Aorta (tissue), 5 donors: ENCODE measurements at places on chromosomes 7 and 10. TPM values are rescaled to one million over a fixed set of nuclear protein-coding genes. Genes with fewer than 3 reads are reported as not detected.

GRCh38 chr10:9301554-9301953 is 1247.1 kb downstream of the GATA3 start:
- DNase-seq: no peak

GRCh38 chr10:1603181-1603580 is 134.1 kb downstream of the ADARB2 start:
- no peak for DNase-seq

DNA sequence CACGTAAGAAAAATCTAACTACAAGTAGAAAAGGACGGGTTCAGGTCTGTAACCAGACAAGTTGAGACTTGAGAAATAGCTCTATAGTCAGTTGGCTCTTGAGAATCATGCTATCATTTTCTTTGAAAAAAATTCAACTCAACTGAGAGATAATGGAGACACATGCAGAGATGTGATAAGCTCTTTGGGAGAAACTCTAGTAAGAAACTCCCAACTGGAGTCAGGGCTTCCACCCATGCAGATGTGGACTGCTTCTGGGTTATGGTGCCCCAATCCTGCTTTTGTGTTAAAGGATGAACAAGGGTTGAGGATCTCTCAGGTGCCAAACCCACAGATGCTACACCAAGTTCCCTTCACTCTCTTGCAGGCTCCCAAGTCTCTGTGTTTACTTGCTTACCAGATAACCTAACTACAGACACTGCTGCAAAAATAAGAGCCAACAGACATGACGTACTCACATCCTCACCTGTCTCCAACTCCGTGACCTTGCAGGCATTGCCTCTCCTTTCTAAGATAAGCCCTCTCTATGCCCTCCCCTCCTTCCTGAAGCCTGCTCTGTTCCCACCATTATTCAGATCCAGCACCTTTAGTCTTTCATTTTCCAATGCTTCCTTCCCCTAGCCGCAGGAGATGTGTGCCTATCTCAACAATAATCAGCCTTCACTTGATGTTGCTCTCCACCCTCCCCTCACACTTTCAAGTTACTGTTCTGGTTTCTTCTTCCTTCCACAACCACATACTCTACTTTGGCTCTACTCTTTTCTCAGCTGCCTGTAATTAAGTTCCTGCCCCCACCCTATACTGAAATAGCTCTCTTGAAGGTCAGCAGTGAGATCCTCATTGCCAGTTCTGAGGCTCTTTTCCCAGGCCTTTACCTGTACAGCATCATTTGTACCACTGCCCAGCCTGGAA is 130.0 kb downstream of the ICA1 start:
- DNase-seq: no peak

GRCh38 chr7:1123715-1124114 is 35.8 kb downstream of the GPER1 start:
- DNase-seq: peak; percentile 94

DNA sequence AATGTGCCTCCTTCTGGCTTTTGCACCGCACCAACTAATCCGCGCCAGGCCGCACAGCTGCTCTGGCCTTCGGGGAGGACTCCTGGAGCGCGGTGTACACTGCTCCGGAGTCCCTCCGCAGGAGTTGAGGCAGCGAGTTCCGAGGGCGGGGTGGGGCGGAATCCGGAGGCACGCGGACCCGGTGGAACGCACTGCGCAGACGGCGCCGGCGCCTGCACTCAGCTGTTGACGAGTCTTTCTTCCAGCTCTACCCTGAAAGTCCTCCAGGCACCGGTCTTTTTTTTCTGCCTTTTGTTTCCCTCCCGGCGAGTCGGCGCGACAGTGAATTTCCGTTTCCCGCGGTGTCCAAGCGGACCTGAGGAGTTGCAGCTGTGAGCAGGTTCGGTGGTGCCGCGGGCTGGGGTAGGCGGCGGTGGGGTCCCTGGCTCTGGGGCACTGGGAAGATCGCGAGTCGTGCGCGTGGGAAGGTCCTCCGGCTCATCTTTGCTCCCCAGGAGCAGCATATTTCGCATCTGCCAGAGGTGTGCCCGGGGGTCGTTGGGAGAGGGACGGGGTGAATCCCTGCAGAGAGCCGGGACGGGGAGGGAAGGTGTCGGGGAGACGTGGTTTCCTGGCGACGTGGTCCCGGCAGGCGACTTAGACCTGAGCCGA is 44.1 kb downstream of the SFTPD start:
- DNase-seq: peak; percentile 92

DNA sequence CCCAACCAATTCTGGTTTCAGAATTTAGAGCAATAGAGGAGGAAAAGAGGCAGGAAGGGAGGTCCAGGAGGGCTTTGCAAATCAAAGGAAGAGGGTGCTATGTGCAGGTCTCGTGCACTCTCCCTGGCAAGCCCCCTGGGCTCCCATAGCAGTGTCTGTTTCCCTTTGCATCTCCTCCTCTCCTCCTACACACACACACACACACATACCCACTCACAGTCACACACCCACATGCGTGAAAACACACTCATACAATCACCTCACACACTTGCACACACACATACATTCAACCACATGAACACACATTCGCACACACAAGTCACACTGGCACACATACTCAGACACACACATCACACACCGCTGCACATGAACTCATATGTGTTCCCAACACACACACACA is 105.3 kb downstream of the OAT start:
- DNase-seq: no peak

Gene NOLC1
- total RNA-seq: 35.9 TPM

Gene OR9A2
- total RNA-seq: not detected

GRCh38 chr10:34956756-34957155 is 133.4 kb downstream of the CUL2 start:
- DNase-seq: no peak

DNA sequence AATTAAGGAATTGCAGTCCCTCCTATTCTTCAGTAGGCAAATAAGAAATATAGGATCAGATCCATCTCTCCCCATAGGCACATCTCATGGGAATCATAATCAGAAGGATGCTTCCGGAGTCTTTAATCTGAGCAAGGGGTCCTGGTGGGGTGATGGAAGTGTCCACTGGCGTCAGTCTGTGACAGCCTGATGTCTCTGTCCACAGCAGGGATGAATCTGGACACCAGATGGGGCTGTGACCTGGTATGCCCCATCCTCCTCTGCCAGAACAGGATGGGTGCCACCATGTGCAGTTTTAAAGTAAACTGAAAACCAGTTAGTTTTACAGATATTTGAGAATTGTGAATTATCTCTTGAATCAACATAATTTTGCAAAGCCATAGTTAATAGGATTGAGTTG is 148.7 kb downstream of the C1GALT1 start:
- DNase-seq: no peak

GRCh38 chr10:86440874-86441843 is 74.6 kb upstream of the GRID1 start:
- no peak for DNase-seq

Gene ALOX5
- 25.3 TPM for total RNA-seq

DNA sequence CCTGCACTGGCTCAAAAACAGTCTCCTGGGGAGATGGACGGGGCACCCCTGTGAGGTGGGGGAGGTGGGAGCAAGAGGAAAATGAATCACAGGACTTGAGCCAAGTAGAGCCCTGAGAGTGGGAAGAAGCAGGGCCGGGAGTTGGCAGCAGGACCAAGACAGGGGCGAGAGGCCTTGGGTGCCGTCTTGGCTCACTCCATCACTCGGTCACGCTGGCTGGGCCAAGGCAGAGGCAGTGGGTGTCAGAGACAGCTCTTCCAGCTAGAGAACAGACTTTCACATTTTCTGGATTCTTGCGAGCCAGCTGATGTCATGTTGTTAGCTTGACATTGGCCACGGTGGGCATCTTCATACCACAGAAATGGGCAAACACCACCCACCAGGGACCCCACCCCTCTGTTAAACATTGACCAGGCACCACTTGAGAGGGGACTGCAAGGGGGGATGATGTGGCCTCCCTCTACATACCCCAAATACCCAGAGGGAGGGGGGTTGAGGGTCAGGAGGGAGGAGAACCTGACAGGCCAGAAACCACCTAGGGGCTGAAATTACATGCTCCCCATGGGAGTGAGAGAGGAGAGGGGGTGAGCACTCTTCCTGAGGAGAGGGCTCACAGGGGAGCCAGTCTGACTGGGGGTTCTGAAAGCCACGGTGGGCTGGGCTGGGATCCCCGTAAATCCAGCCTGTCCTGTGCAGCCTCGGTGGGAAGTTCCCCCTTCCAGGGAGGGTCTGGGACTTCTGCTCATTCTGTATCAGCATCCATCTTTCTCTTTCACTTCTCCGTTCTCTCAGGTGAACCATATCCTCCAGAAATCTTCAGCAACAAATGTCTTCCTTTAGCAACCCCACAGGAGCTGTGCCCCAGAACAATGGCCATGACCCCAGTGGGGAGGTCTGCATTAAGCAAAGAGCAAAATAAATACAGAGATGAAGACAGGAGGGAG is 19.6 kb downstream of the CAMK2B start:
- DNase-seq: no peak

- DNase-seq: no peak
Observed at GRCh38 chr10:117250411-117250810, 9.5 kb downstream of the SLC18A2 start.

DNA sequence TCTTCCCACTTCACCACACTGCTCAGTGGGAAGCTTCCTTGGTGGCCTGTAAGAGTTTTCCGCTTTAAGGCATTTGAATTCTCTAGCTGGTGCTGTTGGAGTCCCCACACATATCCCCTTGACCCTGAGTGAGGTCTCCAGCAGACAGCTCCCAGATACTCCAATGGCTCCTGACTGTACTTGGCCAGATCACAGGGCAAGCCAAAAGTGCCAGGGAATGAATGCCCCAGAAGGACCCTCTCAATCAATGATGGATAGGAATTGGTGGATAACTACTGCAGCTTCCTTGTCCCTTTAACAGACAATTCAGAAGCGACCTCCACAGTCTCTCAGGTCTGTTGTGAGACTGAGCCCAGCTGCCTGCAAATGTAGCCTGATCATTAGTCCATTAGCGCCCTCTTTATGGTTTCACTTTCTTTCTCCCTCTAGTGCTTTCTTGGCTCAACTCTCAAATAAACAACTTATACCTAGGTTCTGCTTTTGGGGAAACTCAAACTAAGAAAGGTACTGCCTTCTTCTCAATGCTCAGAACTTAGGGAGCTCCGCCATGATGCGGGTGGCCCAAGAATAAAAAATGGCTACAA is 283.0 kb downstream of the TCF7L2 start:
- no peak for DNase-seq

GRCh38 chr7:106863274-106863997 is 1.6 kb upstream of the PIK3CG start:
- no peak for DNase-seq

DNA sequence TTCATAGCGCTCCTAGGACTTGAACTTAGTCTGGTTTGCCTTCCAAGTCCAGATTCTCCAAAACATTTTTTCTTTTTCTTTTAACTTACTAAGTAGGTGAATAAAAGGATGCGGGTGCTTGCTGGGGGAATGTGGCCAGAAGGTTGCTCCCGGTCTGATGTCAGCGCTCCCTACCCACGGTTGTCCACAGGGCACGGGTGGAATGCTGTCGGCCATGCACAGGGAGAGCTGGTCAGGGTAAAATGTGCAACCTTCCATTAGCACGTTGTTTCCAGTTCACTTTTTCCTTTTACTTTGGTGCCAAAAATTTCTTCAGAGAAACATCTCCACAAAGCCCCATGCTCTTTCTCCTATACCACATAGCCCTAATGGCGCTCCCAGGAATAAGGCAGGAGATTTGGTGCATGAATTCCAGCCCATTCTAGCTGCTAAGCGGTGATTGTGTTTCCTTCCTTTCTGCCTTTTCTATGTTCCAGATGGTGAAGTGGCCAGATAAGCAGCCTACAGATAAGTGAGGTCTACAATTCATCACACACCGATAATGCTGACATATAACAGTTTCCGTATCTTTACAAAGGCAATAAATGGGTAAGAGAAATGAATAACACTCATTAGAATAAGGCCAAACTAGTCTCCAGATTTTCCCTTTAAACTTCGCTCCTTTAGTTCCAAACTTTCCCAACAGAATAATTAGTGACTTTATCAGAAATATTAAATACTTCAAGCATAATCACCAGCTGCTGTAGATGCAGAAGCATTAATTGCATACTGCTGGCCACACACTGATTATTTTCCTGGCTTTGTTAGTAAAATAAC is 138.3 kb upstream of the FGFR2 start:
- DNase-seq: no peak

- no peak for DNase-seq
Observed at GRCh38 chr7:22373911-22374310, 17.0 kb upstream of the RAPGEF5 start.

DNA sequence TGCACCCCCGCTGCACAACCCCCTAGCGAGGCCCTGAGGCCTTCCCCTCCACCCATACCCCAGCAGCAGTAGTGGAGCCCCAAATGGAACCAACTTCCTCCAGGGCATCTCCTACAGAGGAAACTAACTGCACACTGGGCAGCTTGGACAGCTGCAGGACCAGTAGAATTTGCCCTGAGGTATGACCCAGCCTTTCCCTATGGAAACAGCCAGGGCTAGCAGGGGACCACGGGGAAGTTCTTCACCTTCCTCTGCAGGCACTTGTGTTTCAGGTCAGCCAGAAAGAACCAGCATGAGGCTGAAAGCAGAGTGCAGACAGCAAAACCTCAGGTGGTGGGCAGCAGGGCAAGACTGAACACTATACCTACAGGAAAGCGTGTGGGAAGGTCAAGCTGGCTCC is 5.7 kb upstream of the EEPD1 start:
- no peak for DNase-seq

DNA sequence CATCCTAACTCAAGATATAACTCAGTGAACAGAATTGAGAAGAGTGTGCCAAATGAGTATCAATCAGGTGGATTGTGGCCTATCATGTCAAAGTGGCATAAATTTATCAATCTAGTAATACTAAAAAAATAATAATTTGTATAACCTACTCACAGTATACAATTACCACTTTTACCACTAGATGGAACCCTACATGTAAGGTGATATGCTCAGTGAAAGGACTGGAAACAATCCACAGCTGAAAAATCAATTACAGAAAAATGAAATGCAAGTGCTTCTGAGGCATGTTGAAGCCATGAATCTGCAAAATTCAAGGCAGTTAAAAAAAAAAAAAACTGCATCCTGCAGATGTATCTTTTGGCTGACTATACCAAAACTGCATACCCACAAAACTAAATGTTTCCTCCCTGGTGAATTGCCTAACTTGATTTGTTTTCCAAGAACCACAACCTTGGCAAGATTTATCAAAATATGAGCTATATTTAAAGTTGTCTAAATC is 13.9 kb downstream of the ARHGAP19 start:
- DNase-seq: no peak

DNA sequence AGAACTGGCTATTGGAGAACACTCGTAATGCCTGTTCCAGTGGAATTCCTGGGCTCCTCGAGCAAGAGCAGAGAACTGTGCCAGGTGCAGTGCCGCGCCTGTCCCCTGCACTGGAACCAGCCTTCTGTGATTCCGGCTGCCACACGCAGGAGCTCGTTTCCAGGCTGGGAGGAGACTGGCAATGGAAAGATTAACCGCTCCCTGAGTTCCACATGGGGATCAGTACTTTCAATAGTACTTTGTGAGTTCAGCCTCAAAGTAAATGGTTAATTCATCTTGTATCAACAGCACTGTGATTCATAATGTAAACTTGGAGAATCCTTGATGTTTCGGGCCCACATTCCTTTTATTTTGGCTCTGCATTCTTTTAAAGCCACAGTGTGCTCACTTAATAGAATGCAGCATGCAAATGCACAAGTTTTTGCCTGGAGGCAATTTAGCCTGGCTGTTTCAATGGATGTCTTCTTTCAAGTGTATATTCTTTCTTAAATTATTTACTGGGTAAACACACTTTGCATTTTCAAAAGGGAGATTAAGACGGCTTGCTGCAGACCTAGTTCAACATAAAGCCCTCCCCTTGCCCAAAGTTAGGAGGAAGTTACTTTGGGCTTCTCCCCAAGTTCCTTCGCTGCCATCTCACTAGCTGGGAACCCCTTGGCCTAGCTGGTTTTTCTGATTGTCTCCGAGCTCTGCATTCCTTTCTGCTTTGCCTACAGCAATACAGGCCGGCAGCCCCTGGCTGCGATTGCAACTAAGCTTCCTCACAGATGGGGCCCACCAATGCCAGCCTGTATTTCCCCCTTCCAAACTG is 138.1 kb upstream of the TCF7L2 start:
- DNase-seq: peak; percentile 87
